ENCODE measurements at places on chromosomes 1 and 21.

DNA sequence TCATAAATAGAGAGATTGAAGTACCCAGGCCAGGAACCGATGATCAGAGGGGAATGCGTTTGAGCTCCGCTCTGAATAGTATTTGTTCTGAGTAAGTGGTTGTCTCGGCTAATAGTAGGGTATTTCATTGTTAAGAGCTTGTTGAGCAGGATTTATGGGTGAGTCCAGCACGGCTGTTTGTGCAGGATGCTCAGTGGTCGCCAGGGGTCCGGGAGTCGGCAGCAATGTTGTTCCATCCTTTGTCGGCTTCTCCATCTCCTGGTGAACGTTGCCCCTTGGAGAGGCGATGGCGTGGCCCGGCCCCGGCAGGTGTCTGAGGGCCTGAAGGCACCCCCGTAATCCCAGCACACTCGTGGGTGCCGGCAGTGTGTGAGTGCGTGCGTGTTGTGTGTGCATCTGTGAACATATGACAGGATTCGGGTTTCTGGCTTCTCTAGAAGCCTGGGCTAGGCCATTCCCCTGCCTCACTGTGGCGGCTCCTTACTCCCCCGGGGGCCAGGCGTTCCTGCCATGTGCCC, 160.8 kb upstream of the ARHGEF16 start:
- DNase-seq, result no peak

DNA sequence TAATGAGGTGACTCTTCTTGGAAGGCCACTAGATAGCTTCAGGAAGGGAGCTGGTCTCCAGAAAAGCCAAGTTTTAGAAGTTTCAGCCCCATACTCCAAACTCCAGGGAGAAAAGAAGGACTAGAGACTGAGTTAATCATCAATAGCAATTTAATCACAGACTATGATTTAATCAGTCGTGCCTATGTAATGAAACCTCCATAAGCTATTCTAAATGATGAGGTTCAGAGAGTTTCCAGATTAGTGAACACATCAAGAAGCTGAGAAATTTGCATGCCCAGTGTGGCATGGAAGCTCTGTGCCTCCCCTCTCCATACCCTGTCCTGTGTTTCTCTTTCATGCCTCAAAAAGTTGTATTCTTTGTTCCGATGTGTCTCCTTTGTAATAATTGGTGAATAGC, 49.2 kb upstream of the CCDC190 start:
- DNase-seq, result no peak

GRCh38 chr1:22791831-22792347, 81.2 kb downstream of the EPHB2 start:
- no peak for DNase-seq

- no peak for DNase-seq
Observed at GRCh38 chr1:82632155-82632554, 831.4 kb downstream of the ADGRL2 start.

- no peak for DNase-seq
Observed at GRCh38 chr1:26297057-26297790, 9.2 kb downstream of the UBXN11 start.

DNA sequence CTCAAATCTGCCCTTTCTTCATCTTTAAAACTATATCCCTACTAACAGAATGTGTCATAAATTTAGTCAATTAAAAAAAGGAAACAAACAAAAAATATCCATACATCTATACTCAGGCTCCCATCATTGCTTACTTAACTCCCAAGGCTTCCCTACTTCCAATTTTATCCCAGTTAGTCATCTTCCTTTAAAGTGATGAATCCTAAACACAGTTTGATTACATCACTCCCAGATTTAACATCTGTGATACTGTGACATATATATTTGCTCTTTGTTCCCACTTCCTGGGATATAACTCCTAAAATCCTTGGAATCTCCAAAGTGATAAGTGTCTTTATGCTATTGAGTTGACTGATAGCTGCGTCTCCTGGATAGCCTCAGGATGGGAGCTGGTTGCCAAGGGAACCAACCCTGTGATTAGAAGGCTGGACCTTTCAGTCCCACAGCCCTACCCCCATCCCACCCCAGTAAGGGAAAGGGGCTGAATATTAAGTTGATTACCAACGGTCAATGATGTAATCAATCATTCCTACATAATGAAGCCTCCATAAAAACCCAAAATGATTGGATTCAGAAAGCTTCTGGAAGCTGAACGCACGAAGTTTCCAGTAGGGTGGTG, 21.6 kb downstream of the GLMN start:
- no peak for DNase-seq

- DNase-seq, result no peak
Observed at GRCh38 chr1:7584157-7584556, 186.9 kb upstream of the VAMP3 start.

- no peak for DNase-seq
Observed at GRCh38 chr1:39668111-39668510, 3.8 kb downstream of the NT5C1A start.

DNA sequence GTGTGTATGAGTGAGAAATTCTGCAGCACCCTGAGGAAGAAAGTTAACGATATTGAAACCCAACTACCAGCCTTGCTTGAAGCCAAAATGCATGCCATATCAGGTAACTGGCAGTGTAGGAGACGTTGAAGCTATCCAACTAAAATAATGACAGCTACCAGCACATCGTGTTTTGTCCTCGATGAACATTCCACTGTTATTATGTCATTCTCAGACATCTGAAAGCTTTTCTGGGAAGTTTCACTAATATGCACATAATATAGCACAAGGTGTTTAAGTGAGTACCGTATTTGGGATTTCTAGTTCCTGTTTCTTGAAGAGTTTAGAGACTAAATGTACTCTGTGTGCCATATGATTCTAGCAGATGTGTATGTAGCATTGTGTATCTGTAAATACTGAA, 173.5 kb downstream of the DISC1 start:
- DNase-seq, result no peak

DNA sequence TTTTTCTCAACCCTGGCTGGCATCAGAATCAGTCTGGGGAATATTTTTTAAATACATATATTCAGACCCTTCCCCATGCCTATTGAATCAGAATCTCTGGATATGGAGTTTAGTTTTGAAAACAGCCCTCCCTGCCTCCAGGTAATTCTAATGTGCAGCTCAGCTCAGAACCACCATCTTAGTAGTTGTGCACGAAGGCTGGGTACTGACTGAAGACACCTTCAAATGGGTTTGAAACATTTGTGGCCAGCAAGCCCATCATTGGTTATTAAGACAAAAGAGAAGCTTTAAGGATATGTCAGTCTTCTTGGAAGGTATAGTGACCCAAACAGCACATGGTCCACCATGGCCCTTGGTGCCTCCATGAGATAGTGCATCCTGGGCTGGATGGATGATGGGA, 7.1 kb downstream of the LRRC8D start:
- DNase-seq, result no peak

DNA sequence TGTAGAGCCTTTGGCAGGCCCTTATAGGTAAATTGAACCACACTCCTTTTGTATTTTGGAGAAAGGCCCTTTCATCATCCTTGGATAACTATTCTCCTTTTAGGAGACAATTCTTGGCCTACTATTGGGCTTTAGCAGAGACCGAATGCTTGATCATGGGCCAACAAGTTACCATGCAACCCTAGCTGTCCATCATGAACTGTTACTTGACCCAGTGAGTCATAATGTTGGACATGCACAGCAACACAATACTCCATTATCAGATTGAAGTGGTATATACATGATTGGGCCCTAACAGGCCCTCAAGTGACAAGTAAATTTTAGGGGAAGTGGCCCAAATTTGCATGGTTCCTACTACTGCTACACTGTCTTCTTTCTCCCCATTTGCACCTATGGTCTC, 84.4 kb downstream of the CATSPERE start:
- no peak for DNase-seq

GRCh38 chr21:45532826-45533360, 9.3 kb downstream of the SLC19A1 start:
- no peak for DNase-seq

GRCh38 chr1:229237320-229237719, 33.6 kb upstream of the RAB4A start:
- DNase-seq, result no peak

DNA sequence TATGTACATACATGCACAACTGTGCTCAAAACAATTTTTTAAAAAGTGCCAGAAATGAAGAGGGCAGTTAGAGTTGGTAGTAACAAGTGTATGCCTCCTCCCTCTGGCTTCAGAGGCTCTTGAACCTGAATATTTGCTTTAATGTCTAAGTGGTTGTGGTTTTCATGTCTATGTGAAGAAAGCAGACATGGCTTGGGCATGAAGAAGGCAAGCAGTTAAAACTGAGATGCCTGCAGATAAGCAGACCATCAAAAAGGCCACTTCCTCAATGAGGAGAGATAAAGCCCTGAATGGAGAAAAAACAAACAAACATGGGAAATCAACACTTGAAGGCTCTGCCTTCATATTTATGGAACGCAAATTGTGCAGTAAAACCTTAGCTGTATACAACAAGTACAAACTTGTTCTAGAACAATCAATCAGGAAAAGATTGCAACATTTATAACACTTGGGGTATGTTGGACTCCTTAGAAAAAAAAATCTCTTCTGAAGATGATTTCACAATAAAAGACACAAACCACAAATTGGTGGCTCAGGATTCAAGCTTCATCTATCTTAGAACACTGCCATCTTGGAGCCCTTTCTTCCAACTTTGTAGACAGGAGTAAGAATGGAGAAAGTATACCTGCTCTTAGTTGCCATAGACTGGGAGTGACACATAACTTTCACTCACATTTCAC, 52.7 kb upstream of the PLA2G4A start:
- DNase-seq, result no peak

DNA sequence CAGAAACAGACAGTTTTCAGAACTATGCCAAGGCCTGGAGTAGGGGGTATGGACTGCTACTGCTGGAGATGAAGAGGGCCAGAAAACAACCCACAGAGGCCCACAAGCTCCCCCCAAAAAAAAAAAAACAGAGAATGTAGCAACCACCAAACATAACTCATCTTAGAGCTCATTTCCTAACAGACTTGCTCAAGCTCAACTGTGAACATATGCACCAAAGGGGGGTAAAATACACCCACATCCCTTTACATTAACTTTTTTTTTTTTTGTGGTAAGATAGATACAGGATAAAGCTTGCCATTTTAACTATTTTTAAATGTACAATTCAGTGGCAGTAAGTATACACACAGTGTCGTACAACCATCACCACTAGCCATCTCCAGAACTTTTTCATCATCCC, 36.0 kb downstream of the SEC16B start:
- no peak for DNase-seq

DNA sequence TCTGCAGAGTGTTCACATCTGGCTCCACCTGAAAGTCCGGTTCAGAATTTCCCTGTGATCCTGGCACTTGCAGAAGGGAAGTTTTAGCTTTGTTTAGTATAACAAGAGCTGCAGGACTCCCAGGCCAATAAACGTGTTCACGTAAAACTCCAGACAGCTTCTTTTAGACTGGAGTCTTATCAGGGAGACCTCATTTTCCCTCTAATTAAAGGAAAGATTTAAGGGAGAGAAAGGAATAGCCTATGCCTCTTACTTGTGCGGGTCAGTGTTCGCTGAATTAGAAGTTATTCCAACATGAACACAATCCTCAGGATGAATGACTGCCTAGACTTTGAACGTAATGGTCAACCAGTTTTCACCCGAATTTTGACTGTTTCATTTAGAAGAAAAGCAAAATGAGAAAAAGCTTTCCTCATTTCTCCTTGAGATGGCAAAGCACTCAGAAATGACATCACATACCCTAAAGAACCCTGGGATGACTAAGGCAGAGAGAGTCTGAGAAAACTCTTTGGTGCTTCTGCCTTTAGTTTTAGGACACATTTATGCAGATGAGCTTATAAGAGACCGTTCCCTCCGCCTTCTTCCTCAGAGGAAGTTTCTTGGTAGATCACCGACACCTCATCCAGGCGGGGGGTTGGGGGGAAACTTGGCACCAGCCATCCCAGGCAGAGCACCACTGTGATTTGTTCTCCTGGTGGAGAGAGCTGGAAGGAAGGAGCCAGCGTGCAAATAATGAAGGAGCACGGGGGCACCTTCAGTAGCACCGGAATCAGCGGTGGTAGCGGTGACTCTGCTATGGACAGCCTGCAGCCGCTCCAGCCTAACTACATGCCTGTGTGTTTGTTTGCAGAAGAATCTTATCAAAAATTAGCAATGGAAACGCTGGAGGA, 202.1 kb upstream of the SGIP1 start:
- no peak for DNase-seq

DNA sequence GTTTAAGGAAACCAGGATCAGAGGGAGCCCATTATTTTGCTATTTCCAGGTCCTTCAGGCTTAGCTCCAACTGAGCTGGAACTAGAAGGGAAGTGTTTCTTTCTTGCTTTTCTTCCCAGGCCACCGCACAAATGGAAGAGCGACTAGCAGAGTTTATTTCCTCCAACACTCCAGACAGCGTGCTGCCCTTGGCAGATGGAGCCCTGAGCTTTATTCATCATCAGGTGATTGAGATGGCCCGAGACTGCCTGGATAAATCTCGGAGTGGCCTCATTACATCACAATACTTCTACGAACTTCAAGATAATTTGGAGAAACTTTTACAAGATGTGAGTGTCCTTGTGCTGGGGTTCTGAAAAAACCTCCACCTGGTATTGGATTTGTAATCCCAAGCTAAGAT, 121.8 kb downstream of the PIK3R3 start:
- DNase-seq, result no peak

GRCh38 chr1:182890927-182891610, 51.9 kb downstream of the DHX9 start:
- DNase-seq, result no peak

GRCh38 chr1:8670371-8670818, 147.0 kb downstream of the RERE start:
- no peak for DNase-seq

- DNase-seq, result no peak
Observed at GRCh38 chr1:156601892-156602291, 613 bp upstream of the GPATCH4 start.

DNA sequence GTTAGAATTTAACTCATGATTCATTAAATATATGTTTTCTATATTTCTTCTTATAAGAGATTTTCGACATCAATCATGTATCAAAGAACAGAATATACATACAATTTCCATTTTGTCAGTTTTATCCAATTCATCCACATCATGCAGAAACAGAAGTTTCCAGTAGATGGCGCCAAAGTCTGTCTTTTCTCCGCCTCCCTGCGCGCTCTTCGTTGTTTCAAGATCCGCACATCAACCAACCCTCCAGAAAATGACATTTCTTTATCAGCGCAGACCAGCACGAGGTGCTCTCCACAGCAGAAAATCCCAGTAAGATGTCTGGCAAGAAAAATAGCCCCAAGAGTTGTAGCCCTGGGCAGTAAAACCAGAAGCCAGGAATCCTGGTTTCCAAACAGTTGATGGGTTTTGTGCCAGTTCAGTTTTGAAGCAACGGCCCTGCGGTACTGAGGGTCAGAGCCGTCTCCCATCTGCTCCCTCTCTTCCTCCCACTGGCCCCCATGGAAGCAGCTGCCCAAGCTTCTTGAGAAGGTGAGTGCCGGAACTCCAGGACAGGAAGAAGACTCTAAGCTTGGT, 38.6 kb upstream of the GPR137B start:
- peak; percentile 36 for DNase-seq

DNA sequence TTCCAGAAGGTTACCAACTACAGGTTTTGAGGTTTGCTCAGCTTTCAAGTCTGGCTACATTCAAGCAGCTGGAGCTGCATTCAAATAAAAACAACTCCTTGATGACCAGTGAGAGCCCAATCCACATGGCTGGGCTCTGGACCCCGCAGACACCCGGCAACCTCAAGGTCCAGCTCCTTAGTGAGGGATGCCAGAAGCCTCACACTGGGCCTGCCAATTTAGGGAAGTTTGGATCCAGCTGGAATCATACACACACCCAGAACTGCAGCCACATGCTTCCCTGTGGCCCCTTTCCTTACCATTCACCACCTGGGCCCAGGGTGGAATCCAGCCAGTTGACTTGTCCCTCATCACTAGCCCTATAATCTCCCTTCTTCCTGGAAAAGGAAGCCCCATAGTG, 123.7 kb downstream of the UBE2U start:
- no peak for DNase-seq
